ENCODE measurements at places on chromosomes 4 and X. TPM values are rescaled to one million over a fixed set of nuclear protein-coding genes. Genes with fewer than 3 reads are reported as not detected.

- DNase-seq: no peak
These were observed 49.0 kb downstream of the NIPAL1 start for GRCh38 chr4:48065587-48066052.

GRCh38 chr4:54525602-54526001 is 132.2 kb upstream of the KIT start:
- no peak for DNase-seq

GRCh38 chr4:16194214-16194613 is 32.1 kb downstream of the TAPT1 start:
- DNase-seq: no peak

- no peak for DNase-seq
These were observed 330.2 kb downstream of the ZIC3 start for GRCh38 chrX:137896123-137896522.

The TRPC5OS gene
- not detected for total RNA-seq

DNA sequence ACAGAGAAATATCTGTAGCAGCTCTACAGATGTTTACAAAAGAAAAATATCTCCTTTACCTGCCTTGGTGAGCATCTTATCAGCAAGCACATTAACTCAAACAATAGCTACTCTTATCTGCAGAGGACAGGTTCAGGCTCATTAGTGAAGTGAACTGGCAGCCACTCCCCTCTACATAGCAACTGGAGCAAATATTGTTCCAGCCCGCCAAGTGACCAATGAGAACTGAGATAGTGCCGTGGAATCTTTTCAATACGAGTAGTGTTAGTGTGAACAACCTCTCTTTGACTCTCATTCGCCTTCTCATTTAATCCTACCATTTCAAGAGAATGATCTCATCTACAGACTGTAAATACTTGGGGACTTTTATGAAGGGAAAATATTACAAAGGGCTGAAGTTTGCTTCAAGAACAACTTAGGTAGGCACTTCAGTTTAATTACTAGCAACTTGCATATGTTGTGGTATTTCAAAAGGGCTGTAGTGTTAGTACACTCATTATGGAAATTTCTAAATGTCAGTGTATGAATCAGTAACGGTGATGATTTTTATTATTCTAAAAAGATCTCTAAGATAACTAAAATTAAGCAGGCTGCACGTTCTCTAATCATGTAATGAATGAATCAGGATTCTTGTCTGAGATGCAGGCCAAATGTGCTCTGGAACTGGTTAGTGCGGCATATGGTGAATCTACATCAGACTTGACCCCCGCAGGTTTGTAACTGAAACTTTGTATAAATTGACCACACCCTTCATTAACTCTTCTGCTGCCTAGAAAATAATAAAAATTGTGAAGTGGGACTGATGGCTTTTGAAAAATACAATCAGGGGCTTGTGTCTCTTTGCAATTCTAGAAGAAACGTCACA is 72.4 kb downstream of the PALLD start:
- DNase-seq: no peak

GRCh38 chr4:930827-931193 is 1.3 kb downstream of the GAK start:
- no peak for DNase-seq

DNA sequence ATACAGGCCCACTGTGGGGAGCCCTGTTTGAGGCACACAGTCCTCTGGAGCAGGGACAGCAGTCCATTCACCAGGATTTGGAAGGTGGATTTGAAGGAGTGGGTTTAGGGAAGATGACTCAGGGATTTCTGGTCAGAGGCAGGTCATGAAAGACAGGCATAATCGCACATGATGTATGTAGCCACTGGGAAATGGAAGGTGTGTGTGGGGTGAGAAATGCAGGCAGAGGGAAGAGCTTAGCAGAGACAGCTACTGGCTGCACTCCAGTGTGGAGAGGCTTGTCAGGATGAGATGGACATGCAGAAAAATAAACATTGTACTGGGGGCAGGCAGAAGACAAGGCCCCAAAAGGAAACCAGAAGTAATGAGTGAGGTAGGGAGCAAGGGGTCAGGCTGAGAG is 85.2 kb upstream of the STS start:
- no peak for DNase-seq

The ADAM29 gene
- not detected for total RNA-seq

DNA sequence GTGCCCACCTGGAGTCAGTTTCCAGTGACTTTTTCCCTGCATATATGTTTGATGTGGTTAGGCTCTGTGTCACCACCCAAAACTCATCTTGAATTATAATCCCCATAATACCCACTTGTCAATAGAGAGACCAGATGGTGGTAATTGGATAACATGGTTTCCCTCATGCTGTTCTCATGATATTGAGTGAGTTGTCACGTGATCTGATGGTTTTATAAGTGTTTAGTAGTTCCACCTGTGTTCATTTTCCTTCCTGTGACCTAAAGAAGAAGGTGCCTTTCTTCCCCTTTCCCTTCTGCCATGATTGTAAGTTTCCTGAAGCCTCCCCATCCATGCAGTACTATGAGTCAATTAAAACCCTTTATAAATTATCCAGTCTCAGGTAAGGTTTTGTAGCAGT is 740.9 kb downstream of the ARAP2 start:
- DNase-seq: no peak

GRCh38 chrX:68203646-68204045 is 229.6 kb downstream of the OPHN1 start:
- no peak for DNase-seq

The CC2D2A gene
- total RNA-seq: not detected

The PLP1 gene
- total RNA-seq: not detected

The SYTL5 gene
- not detected for total RNA-seq

GRCh38 chr4:89290727-89291516 is 16.7 kb downstream of the GPRIN3 start:
- DNase-seq: no peak

DNA sequence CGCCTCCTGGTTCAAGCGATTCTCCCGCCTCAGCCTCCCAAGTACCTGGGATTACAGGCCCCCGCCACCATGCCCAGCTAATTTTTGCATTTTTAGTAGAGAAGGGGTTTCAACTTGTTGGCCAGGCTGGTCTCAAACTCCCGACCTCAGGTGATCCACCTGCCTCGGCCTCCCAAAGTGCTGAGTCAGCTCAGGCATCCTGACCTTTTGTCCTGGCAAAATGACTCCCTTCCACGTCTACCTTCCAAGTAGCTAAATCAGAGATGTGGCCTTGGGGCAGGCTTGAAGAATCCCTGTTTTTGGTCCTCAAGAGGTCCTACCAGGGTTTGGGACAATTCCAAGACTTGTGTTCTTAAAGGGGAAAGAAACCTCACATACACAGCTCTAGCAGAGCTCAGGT is 12.8 kb downstream of the AFAP1 start:
- DNase-seq: no peak

DNA sequence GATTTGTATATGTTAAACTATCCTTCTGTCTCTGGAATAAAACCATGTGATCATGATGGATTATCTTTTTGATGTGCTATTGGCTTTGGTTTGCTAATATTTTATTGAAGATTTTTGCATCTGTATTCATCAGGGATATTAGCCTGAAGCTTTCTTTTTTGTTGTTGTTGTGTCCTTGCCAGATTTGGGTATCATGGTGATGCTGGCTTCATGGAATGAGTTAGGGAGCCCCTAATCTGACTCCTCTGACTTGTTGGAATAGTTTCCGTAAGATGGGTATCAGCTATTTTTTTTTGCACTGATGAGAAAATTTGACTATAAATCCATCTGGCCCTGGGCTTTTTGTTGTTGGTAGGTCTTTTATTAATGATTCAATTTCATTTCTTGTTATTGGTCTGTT is 45.7 kb downstream of the ATP10D start:
- DNase-seq: no peak

The ALPK1 gene
- 26.0 TPM for total RNA-seq

The SERTM2 gene
- not detected for total RNA-seq

- no peak for DNase-seq
These were observed 13.7 kb downstream of the PITX2 start for GRCh38 chr4:110609044-110609750.
